Left ventricle myocardium inferior (tissue), 1 donor: ENCODE measurements at places on chromosomes 1 and 21. TPM values are rescaled to one million over a fixed set of nuclear protein-coding genes. Genes with fewer than 3 reads are reported as not detected.

PYCR2 gene
- 64.0 TPM for total RNA-seq

GRCh38 chr1:218705911-218706893 lies 361.1 kb downstream of the TGFB2 start:
- no peak for DNase-seq
- H3K4me1 ChIP-seq: no peaks in the 10 kb centered on the region
- H3K27ac ChIP-seq: no peak overlapping the region
- no peak overlapping the region for H3K4me3 ChIP-seq

- H3K27me3 ChIP-seq: no peaks in the 10 kb centered on the region
- peaks cover 34% of the 10 kb centered on the region for H3K36me3 ChIP-seq
- H3K4me1 ChIP-seq: peaks cover 20% of the 10 kb centered on the region
- H3K27ac ChIP-seq: peak overlapping the region; percentile 53
- peak overlapping the region; percentile 66 for H3K4me3 ChIP-seq
Measured at GRCh38 chr1:32361674-32362473, 411 bp downstream of the FAM229A start.

DNA sequence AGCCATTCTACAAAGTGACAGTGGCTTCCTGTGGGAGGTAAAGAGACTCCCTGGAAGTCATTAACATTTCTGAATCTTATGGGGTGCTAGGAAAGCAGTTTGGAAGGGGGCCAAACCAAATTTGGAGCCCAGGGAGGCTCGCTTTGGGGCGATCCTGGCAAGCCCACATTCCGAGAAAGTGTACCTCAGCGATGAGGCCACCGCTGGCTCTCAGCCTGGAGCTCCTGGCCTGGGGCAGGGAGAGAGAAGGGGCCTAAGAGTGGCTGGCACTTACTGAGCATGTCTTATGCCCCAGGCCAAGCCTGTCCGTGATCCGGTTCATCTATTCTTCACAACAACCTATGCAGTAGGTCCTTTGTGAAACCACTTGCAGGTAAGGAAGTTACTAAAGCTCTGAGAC lies 98.8 kb downstream of the CCDC185 start:
- no peaks in the 10 kb centered on the region for H3K36me3 ChIP-seq
- peaks cover 14% of the 10 kb centered on the region for H3K27me3 ChIP-seq
- DNase-seq: no peak
- H3K4me3 ChIP-seq: no peak overlapping the region

CLDN8 gene
- not detected for total RNA-seq

DNA sequence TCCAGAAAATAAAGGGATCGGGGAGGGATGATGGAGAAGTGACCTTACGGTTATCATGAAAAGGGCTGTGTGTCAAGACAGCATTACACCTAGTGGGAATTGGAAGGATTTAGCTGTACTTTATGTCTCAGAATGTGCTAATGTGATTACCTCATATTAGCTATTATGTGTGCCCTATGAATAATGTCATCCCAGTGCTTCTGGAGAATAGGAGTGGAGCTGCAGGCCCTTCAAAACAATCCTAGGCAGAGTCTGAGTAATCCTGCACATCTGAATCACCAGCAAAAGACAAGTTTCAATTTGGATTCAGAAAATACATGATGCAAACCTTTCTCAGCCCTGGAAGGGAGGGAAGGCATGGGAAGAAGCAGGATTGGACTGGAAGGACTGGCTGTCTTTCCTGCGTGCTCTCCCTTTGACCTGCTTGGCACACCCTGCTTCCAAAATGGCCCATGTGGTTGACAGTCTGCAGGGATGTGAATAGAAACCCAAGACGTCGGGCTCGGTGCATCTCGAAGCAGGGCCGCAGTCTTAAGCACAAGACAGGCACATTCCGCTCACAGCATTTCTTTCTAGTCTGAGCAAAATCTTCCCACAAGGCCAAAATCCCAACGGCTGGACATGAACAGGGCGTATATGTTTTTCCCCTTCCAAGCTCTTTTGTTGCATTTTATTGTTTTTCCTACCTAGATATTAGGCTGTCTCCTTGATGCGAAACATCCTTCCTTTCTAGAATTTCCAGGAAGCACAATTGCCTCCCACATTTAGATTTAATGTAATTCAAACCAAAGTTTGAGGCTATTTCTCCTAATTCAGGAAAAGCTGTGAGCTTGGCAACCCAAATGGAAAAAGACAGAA lies 54.3 kb upstream of the TARBP1 start:
- H3K4me1 ChIP-seq: peaks cover 100% of the 10 kb centered on the region
- H3K36me3 ChIP-seq: no peaks in the 10 kb centered on the region

GRCh38 chr1:13469343-13469742 lies 44.5 kb downstream of the LRRC38 start:
- H3K27ac ChIP-seq: no peak overlapping the region
- H3K4me1 ChIP-seq: no peaks in the 10 kb centered on the region
- no peaks in the 10 kb centered on the region for H3K36me3 ChIP-seq
- peaks cover 8% of the 10 kb centered on the region for H3K27me3 ChIP-seq
- DNase-seq: peak; percentile 18
- H3K4me3 ChIP-seq: no peak overlapping the region

APCS gene
- not detected for total RNA-seq

ZNF683 gene
- total RNA-seq: not detected

GRCh38 chr1:197234581-197234980 lies 33.5 kb upstream of the CRB1 start:
- H3K4me1 ChIP-seq: peaks cover 13% of the 10 kb centered on the region
- no peak overlapping the region for H3K4me3 ChIP-seq
- no peak overlapping the region for H3K27ac ChIP-seq
- DNase-seq: no peak
